GM12878 (cell line): ENCODE measurements at places on chromosomes 16 and 17. TPM values are rescaled to one million over a fixed set of nuclear protein-coding genes. Genes with fewer than 3 reads are reported as not detected.

INCA1 gene
- polyA plus RNA-seq: 1.8 TPM in 2 replicates

RNU2-1 gene
- polyA plus RNA-seq: 12.3 and 17.5 TPM in 2 replicates

KRT28 gene
- not detected in 2 replicates for polyA plus RNA-seq

TMEM88 gene
- not detected in 2 replicates for polyA plus RNA-seq

ODAD4 gene
- polyA plus RNA-seq: 0.37 and 0.68 TPM in 2 replicates

CCL7 gene
- not detected in 2 replicates for polyA plus RNA-seq

BRIP1 gene
- 11.0 and 12.2 TPM in 2 replicates for polyA plus RNA-seq

ACSF3 gene
- 33.4 and 35.0 TPM in 2 replicates for polyA plus RNA-seq

MT1F gene
- polyA plus RNA-seq: 1.1 and 1.6 TPM in 2 replicates

PRAC1 gene
- polyA plus RNA-seq: not detected in 2 replicates

SLC22A31 gene
- not detected in 2 replicates for polyA plus RNA-seq

DNA sequence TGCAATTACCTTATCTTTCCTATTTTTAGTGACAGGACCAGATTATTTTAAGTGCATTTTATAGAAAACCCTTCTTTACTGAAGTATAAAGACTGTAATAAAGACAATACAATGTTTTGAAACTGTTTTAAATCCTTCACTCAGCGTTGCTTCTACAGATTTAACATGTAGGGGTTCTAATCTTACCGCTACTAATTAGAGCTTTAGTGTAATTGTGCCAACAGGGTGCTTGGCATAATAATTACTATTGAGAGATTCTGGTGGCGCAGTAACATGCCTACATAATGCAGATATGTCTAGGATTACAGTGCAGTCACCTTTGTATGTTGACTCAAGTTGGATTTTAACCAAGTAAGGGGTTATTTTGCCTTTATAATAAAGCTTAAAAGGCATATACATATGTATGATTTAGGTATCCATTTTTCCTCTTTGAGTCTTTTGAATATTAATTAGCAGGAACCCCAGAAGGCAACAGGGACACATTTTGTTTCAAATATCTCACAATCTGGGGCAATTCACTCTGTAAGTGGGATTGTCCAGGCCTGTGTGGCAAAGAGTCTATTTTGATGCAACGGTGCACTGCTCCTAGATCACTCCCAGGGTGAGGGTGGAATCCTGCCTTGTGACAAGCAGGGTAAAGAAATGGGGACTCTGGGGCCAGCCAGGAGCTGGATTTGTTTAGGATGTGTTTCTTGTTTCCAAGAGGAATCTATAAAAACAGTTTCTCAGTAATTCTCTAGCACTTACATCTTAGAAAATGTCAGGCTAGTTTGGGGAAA, 604.7 kb upstream of the SALL1 start:
- H3K4me1 ChIP-seq: no peaks in the 10 kb centered on the region
- no peak for DNase-seq
- H3K4me3 ChIP-seq: no peak overlapping the region
- H3K36me3 ChIP-seq: no peaks in the 10 kb centered on the region

DNA sequence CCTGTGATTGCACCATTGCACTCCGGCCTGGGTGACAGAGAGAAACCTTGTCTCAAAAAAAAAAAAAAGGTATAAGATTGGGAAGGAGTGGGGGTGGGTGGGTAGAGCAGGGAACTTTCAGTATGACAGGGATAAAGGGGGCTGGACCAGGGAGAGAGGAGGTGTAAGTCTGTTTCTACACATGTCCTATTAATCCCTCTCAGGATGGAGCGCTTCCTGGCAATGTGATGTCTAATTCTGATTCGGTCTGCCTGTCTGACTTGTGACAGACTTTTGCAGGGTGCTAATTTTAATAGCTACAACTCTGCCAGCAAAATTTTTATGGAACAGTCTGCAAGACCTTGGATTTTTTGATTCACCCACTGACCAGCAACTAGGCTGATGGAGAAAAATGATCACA, 53.8 kb upstream of the SLC25A19 start:
- H3K36me3 ChIP-seq: peaks cover 1% of the 10 kb centered on the region
- DNase-seq: no peak
- peaks cover 63% of the 10 kb centered on the region for H3K4me1 ChIP-seq
- peak overlapping the region; percentile 85 for H3K27ac ChIP-seq
- no peak overlapping the region for H3K4me3 ChIP-seq
- no peaks in the 10 kb centered on the region for H3K27me3 ChIP-seq

GRCh38 chr16:85856079-85856478, 42.9 kb upstream of the IRF8 start:
- H3K27ac ChIP-seq: no peak overlapping the region
- no peak for DNase-seq
- no peaks in the 10 kb centered on the region for H3K27me3 ChIP-seq
- no peaks in the 10 kb centered on the region for H3K36me3 ChIP-seq
- H3K4me3 ChIP-seq: no peak overlapping the region

DNA sequence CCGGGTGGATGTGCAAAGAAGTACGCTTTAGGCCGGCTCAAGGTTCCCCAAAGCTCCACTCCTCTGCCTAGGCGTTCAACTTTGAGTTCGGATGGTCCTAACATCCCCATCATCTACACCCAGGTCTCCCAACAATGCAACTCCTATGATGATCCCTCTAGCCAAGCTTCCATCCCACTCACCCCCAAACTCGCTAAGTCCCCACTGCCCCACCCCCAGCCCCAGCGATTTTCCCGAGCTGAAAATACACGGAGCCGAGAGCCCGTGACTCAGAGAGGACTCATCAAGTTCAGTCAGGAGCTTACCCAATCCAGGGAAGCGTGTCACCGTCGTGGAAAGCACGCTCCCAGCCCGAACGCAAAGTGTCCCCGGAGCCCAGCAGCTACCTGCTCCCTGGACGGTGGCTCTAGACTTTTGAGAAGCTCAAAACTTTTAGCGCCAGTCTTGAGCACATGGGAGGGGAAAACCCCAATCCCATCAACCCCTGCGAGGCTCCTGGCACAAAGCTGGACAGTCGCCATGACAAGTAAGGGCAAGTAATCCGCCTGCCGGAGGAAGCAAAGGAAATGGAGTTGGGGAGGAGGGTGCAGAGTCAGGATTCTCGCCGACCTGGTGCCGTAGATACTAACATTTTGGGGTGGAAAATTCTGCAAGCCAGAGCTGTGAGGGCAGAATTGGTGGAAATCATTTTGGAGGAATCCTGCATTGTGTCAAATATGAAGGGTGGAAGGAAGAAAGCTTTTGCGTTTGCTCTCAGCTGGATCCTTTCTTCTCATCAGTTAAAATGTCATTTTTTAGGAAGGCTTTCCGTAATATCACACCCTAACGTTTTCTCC, at the start of gene TP53:
TP53 (minus strand) TSS at position 419 of the 836 bp plus-strand sequence. CDS start 10,896 bp downstream, outside the sequence.
- peak; percentile 82 for DNase-seq
- H3K27ac ChIP-seq: peak within 1 kb of the TSS; percentile 100
- peak within 1 kb of the TSS; percentile 92 for H3K4me3 ChIP-seq
- no peaks in the 10 kb centered on the region for H3K36me3 ChIP-seq

GRCh38 chr16:85571563-85571812, 41.6 kb upstream of the GSE1 start:
- DNase-seq: no peak
- no peaks in the 10 kb centered on the region; the same call in 1 of the 2 replicates for H3K36me3 ChIP-seq
- peaks cover 44% of the 10 kb centered on the region for H3K4me1 ChIP-seq
- H3K27me3 ChIP-seq: no peaks in the 10 kb centered on the region
- H3K4me3 ChIP-seq: peak overlapping the region; percentile 58

GRCh38 chr17:68249354-68249765, 1.5 kb downstream of the AMZ2 start:
- peaks cover 7% of the 10 kb centered on the region; the same call in 1 of the 2 replicates for H3K36me3 ChIP-seq
- peaks cover 10% of the 10 kb centered on the region for H3K4me1 ChIP-seq
- H3K27ac ChIP-seq: peak overlapping the region; percentile 91; the same call in 1 of the 2 replicates
- no peaks in the 10 kb centered on the region for H3K27me3 ChIP-seq
- no peak for DNase-seq
- H3K4me3 ChIP-seq: peak overlapping the region; percentile 85

GRCh38 chr16:15041271-15042004, 14.4 kb downstream of the NTAN1 start:
- no peak overlapping the region for H3K4me3 ChIP-seq
- DNase-seq: no peak
- H3K36me3 ChIP-seq: peaks cover 26% of the 10 kb centered on the region
- no peaks in the 10 kb centered on the region for H3K27me3 ChIP-seq
- H3K27ac ChIP-seq: no peak overlapping the region

GRCh38 chr17:55266958-55267688, 2.4 kb downstream of the HLF start:
- no peak overlapping the region for H3K27ac ChIP-seq
- H3K4me1 ChIP-seq: peaks cover 4% of the 10 kb centered on the region
- no peaks in the 10 kb centered on the region for H3K36me3 ChIP-seq
- DNase-seq: no peak

DNA sequence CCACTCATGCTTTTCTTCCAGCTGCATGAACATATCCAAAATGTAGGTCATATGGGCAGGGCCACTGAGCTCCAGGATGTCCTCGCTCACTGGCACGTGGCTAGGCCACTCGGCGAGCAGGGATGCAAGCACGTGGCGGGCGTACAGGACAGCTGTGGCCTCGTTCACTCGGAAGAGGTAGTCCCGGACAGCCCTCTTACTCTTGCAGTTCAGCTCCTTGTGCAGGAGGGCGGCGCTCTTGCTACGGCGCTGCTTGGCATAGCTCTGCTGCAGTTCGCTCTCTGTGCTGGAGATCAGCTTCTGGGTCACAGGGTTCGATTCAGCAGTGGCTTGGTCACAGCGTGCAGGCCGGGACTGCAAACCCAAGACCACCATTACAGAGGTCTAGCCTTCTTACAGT, 53.1 kb upstream of the ATP2A3 start:
- H3K27me3 ChIP-seq: no peaks in the 10 kb centered on the region
- no peak for DNase-seq
- H3K36me3 ChIP-seq: peaks cover 29% of the 10 kb centered on the region
- no peak overlapping the region for H3K4me3 ChIP-seq
- no peaks in the 10 kb centered on the region for H3K4me1 ChIP-seq

DNA sequence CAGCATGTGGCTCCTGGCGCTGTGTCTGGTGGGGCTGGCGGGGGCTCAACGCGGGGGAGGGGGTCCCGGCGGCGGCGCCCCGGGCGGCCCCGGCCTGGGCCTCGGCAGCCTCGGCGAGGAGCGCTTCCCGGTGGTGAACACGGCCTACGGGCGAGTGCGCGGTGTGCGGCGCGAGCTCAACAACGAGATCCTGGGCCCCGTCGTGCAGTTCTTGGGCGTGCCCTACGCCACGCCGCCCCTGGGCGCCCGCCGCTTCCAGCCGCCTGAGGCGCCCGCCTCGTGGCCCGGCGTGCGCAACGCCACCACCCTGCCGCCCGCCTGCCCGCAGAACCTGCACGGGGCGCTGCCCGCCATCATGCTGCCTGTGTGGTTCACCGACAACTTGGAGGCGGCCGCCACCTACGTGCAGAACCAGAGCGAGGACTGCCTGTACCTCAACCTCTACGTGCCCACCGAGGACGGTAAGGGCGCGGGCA, 645 bp downstream of the NLGN2 start:
- DNase-seq: no peak
- no peak overlapping the region for H3K4me3 ChIP-seq
- peaks cover 6% of the 10 kb centered on the region for H3K27me3 ChIP-seq
- no peaks in the 10 kb centered on the region for H3K36me3 ChIP-seq

DNA sequence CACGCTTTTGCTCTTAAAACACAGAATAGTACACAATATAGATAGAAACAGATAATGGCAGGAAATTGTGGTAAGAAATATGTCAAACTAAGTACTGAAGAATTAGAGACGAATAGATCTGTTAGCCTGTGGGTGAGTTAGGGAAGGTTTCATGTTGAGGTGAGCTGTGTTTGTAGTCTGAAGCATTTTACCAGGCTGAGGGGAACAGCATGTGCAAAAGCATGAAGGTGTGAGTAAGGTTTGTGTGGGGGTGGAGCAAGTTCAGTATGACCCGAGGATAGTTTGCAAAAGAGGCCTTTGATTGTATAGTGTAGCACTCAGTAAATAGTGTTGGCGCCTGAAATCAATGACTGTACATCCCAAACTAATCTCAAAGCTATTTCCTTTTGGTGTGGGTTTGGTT, 13.8 kb downstream of the IGSF6 start:
- H3K4me3 ChIP-seq: no peak overlapping the region
- H3K27ac ChIP-seq: no peak overlapping the region
- H3K36me3 ChIP-seq: no peaks in the 10 kb centered on the region
- H3K27me3 ChIP-seq: no peaks in the 10 kb centered on the region
- DNase-seq: no peak
- 0 out of 2 replicates have a peak, but pooled peaks cover 2% of the 10 kb centered on the region for H3K4me1 ChIP-seq

GRCh38 chr17:76725580-76726230, 701 bp downstream of the JMJD6 start:
- H3K27me3 ChIP-seq: no peaks in the 10 kb centered on the region
- DNase-seq: no peak
- H3K4me3 ChIP-seq: peak overlapping the region; percentile 97
- H3K36me3 ChIP-seq: peaks cover 4% of the 10 kb centered on the region

- DNase-seq: no peak
- no peaks in the 10 kb centered on the region for H3K36me3 ChIP-seq
- H3K27me3 ChIP-seq: no peaks in the 10 kb centered on the region
- H3K27ac ChIP-seq: no peak overlapping the region
Measured at GRCh38 chr16:19044769-19045168, 22.6 kb upstream of the COQ7 start.

DNA sequence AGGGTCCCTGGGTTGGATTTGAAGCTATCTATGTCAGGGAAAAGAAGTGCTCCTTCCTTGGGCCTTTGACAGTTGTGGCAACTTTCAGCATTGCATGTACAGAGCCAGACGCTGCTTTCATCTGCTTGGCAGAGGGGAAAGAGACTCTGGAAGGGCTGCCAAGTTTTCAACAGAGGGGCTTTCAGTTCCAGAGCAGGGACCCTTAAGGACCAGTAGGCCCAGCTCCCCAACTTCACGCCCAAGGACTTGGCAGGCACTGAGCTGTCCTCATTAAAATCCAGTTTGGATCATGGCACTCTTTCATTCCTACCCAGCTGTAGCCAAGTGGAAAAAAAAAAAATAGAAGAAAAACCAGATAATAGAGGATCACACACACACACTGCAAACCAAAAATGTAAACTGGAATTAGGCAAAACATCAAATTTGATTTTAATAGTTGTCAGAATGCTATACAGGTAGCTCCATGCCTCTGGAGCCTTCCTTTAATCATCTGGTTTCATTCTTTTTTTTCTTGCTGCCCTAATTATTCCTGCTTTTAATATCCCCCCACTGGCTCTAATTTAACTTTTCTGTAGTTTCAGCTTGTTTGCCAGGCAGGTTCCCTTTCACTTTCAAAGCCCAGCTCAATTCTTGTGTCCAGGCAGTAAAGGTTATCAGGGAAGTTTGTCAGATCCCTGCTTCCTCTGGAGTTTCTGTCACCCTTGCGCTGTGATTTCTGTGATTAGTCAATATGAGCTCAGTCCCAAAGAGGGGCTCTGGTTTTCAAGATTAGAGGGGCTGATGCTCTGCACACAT, 702.6 kb upstream of the CDH8 start:
- DNase-seq: no peak
- no peaks in the 10 kb centered on the region for H3K27me3 ChIP-seq
- H3K27ac ChIP-seq: no peak overlapping the region
- H3K4me3 ChIP-seq: no peak overlapping the region
- H3K36me3 ChIP-seq: no peaks in the 10 kb centered on the region
